ENCODE measurements at places on chromosomes 4 and X.

DNA sequence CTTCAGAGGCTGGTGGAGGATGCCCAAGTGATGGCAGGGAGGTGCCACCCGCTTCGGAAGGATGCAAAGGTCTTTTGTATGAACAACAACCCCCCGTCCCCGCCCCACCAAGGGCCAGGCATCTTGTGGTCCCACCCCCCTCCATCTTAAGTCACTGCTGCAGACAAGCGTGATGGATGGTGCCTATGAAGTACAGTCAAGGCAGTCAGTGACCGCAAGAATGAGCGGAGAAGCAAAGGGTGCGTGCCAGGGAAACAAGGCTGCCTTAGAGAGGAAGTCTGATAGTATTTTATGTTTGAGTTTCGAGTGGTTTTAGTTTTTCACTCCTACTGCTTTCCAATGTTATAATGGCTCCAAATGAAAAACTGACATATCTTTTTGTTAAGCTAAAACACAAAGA lies 68.7 kb upstream of the GPM6B start:
- DNase-seq: no peak

GRCh38 chrX:96591421-96591820 lies 93.2 kb upstream of the DIAPH2 start:
- DNase-seq: no peak

- no peak for DNase-seq
Observed at GRCh38 chrX:57451426-57452020, 140.3 kb upstream of the ZXDB start.

- DNase-seq: no peak
Observed at GRCh38 chr4:188042191-188042590, 46.6 kb downstream of the ZFP42 start.

- DNase-seq: no peak
Observed at GRCh38 chr4:38284294-38285030, 324.3 kb downstream of the PTTG2 start.

GRCh38 chr4:65791812-65792308 lies 121.6 kb upstream of the EPHA5 start:
- no peak for DNase-seq

GRCh38 chrX:130952266-130953043 lies 49.4 kb upstream of the ENOX2 start:
- DNase-seq: no peak

- no peak for DNase-seq
Observed at GRCh38 chrX:67558267-67558666, 14.4 kb downstream of the AR start.

GRCh38 chr4:30443289-30443688 lies 276.9 kb upstream of the PCDH7 start:
- DNase-seq: no peak

DNA sequence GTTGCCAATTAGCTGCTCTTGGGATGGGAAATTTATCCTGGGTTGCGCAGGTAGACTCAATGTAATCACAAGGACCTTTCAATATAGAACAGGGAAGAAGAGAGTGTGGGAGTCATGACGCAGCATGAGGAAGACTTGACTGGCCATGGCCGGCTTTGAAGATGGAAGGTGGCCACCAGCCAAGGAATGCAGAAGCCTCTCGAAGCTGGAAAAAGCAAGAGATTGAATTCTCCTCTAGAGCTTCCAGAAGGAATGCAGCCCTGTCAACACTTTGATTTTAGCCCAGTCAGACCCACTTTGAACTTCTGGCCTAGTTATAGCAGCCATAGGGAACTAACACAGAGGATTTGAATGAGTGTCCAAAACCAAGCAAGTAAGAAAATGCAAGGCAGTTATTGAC lies 14.7 kb upstream of the SH3KBP1 start:
- DNase-seq: no peak

DNA sequence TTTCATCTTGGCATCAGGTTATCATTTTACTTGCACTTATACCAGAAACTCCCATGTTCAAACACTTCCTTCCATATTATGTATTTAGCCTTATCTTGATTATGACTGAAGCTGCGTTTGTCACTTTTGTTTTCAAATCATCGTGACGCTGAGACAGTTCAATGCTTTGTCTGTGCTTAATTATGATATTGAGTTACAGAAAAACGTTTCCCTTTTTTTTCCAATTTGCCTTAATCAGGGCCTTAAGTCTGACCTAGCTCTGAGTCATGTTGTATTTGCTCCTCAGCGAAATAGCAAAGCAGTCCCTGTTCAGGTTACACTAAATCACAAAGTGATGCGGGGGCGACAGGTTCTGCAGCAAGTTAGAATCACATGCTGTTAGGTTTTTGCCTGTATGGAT lies 254.7 kb downstream of the AFF2 start:
- DNase-seq: no peak

GRCh38 chr4:38663090-38663800 lies 754 bp upstream of the KLF3 start:
- no peak for DNase-seq

GRCh38 chr4:99714179-99714578 lies 56.6 kb upstream of the C4orf54 start:
- no peak for DNase-seq

DNA sequence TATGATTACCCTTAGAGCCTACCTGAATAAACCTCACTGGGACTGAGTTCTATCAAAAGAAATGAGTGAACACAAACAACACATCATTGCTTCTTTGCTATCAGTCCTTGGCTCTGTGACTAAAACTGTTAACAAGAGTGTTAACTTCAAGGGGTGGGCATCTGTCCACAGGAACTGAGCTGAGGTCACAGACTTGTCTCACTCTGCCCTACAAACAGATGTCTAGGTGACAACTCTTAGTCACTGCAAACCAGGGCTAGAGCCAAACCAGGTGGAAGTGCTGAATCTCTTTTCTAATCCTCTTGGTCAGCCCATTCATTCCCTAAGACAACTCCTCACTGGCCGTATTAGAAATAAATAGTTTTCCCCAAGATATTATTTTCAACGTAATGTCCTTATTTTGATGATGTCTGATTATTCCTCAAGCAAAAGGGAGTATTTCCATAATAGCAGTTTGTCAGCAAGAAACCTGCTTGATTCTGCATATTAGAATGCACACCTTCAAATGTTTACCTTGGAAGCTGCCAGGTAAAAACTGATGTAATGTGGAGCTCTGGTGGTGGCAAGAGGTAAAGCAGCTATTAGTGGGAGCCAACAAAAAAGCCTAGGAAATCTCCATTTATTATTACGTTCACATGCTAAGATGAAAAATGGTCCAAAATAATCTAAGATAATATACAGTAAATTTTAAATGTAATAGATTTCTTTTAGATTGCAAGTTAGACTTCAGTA lies 4.0 kb downstream of the COL25A1 start:
- no peak for DNase-seq

DNA sequence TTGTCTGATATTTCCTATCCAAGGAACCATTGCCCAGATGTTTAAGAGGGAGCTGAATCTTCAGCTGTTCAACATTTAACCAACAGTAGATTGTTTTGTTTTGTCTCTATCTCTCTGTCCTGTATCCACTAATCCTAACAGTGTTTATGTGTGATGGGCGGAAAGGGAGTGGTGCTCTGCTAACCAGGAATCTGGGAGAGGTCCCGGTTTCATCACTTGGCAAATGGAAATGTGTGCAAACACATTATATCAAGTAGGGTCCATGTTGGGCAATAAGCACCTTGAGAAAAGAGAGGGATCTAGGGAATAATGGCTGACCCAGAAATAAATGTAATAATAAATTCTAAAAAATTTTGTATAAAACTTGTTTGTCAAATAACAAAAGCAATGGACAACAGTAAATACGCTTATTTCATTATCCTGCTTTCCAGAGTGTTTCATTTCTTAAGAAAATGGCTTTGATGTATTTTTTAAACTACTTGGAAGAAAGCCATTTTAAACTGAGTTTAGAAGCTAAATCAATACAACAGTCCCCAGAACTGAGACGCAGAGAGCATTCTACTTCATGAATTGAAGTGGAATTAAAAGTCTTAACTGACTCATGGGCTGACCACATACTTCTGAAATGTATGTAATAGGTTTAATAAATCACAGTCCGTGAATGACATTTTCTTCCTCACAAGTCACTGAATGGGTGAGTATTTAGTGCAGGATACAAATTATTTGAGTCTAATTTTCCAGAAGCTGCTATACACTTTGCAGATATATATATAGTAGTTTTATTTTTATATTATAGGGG lies 55.8 kb downstream of the EMCN start:
- no peak for DNase-seq

DNA sequence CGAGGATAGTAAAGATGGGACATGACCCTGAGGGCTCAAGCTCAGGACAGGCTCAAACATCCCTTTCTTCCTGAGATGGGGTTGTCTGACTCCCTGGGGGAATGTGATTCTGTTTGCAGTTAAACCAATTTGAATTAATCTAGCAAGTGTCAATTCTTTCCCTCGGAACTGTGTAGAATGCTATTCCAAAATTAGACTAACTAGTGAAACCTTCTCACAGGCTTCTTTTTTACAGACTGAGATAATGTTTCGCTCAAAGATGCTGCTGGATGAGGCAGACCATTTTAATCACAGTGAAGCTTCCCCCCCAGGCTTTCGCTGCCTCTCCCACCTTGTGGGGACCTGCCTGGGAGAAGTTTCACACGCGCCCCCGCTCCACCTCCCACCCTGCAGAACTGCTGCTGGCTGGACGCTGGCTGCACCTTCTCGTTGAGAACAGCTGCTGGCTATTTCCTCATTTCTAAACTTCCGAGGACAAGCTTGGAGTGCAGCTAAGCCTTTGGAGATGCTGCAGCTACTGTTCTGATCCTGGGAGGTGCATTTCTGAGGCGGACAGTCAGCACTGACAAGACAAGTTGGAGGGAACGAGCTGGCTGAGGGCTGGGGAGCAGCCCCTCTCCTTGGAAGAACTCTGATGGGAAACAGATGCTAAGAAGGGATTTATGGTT lies 297.8 kb downstream of the RAPGEF2 start:
- no peak for DNase-seq

Measured in NCI-H2029 treated with DMSO at 0.1 percent for 48 hours (cell line).